ENCODE measurements at places on chromosomes 6 and 20.

DNA sequence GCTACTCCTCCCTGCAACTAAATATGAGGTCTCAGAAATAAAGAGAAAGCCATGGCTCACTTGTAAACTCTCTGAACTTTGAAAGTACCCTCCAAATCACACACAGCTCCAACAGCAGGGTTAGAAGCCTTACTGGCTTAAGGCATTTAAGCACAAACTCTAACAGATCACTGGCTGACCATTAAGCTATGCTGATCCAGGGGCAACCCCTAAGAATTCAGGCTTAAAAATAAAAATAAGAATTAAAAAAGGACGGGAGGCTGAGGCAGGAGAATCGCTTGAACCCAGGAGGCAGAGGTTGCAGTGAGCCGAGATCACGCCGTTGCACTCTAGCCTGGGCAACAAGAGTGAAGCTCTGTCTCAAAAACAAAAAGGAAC is 21.8 kb downstream of the HLA-E start:
- DNase-seq: no peak

DNA sequence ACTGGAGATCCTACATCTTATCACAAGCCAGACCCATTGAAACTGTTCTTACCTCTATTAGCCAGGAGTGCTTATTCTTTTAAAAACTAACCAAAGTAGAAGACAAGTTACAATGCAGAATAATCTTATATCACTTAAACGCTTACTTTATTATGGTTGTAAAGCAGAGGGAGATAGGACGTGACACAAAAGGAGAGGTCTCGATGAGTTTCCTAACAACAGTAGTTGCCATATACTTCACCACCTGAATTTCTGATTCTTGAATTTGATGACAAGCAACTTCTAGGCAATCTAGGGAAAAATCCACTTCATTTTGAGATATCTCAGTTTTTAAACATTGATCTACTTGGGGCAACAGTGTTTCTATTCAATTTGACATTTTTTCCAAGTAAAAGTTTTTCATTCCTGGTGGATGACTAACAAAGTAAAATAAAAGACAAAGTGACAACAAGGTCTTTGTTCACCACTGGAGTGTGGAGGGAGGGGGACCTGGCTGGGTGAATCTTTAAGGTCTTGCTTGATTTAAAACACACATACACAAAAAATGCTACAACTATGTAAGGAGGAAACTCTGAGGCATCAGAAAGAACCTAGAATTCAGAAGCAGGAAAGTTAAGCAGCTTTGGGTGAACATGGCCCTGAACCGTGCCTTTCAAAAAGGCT is 110.9 kb downstream of the SMLR1 start:
- DNase-seq: no peak

GRCh38 chr20:56628873-56629463 is at the start of gene TFAP2C:
TFAP2C (plus strand) TSS chr20:56629306; CDS start chr20:56629545, 239 bp downstream.
- peak; percentile 63 for DNase-seq

GRCh38 chr6:47103931-47104330 is 61.8 kb upstream of the ADGRF1 start:
- peak; percentile 38 for DNase-seq

GRCh38 chr20:32474009-32474716 is 111.0 kb downstream of the NOL4L start:
- no peak for DNase-seq

- DNase-seq: no peak
These were observed 48.1 kb upstream of the MC3R start for GRCh38 chr20:56200456-56200855.

DNA sequence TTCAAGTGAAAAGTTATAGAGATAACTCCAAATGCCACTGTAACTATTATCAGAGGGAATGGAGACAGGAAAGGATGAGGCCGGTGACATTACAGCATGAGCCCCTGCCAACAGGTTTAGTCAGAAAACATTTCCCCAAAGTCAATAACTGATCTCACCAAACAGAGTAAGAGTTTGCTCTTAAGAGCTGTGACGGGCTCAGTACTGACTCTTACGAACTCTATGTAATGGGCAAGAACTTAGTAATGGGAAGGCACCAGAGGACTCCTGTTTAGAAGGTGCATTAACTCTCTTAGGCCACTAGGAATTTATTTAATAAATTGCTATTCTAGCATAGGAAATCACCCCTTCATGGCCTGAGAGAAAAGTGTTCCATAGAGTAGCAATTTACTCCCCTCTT is 76.8 kb downstream of the SAMD5 start:
- no peak for DNase-seq

- DNase-seq: peak; percentile 56
These were observed 20.0 kb upstream of the TRAF3IP2 start for GRCh38 chr6:111625461-111626391.

- DNase-seq: no peak
These were observed 108.1 kb downstream of the RNF144B start for GRCh38 chr6:18495236-18495635.

GRCh38 chr6:4185419-4185818 is 50.0 kb upstream of the ECI2 start:
- DNase-seq: no peak

DNA sequence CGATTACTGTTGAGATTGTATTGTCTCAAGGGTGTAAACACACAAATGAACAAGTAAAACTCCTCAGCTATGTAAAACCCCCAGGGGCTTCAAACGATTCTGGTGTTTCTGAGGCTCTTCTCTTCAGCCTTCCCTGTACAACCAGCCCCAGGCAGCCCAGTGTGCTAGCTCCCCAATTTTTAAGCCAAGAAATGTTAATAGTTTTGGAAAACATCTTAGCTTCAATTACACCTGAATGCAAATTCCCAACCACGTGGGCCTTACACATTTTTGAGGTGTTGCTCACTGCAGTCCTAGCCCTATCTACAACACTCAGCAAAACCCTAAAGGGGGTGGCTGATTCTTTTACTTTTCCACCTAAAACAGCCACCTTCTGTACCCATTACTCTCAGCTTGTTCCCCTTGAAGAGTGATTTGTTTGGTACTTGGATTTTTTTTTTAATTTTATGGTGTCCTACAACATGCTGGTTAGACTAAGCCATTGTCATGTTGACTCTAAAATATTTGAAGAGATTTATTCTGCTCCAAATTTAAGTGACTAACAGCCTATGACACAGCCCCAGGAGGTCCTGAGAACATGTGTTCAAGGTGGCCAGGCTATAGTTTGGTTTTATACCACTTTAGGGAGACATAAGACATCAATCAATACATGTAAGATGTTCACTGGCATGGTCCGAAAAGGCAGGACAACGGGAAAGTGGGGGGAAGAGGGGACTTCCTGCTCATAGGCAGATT is 48.7 kb downstream of the ADAT2 start:
- no peak for DNase-seq

GRCh38 chr6:75368151-75368779 is 83.7 kb upstream of the TMEM30A start:
- DNase-seq: no peak

GRCh38 chr20:62608218-62608565 is 34.1 kb upstream of the SLCO4A1 start:
- DNase-seq: no peak

DNA sequence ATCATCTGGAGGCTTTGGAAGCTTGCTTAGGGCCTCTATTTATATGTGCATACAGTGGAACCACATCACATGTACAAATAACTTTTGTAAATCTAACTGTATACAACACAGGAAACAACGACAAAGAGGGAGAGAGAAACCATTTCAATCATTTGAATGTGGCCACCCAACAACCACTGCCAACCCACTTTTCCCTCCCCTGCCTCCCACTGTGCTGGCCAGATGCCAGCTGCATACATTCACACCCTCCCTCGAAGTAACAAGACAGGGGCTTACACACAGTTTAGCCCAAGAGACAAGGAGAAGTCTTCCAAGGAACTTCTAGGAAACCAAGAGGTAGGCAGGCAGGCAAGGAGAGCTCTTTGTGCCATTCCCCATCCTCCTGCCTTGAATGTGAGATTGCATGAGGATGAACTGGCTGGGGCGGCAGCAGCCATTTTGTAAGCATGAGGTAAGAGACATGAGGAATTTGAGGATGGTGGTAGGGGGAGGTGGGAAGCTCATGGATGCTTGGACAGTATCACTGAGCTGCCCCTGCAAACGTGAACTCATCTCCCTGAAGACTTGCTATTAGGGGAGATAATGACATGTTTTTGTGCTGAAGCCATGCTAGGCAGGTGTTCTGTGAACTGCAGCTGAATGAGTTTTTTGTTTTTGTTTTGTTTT is 18.2 kb downstream of the BMP7 start:
- no peak for DNase-seq

DNA sequence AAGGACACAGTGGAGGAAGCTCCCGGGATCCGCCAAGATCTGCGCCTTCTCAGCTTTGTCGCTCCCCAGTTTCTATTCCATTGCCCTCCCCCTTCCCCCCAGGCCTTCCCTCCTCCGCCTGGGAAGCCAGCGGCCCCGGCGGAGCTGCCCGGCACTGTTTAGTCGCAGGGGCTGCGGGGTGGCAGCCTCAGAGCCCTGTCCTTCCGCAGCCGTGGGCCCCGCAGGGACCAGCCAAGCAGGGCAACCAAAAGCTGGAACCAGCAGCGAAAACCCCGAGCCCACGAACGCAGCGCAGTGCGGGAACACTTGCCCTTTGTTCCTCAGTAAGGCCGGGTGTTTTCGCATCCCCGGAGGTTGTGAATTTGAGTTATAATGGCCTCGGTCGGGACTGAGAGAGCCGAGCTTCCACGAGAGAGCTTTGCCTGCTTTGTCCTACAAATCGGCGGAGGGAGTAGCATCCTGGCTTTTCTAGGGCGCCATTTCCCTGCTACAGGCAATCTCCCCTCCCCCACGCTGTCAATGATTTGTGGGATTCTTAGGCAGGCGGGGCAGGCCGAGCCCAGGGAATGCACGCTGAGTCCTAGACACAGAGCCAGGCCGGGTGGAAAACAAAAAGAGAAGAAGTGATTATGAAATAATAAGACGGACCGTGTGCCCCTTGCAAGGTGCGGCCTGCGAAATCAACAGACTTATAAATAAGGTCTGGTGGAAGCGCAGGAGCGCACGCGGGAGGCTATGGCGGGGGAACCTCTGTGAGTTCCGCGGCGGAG is 4.0 kb upstream of the TUBB2B start:
- peak; percentile 82 for DNase-seq

DNA sequence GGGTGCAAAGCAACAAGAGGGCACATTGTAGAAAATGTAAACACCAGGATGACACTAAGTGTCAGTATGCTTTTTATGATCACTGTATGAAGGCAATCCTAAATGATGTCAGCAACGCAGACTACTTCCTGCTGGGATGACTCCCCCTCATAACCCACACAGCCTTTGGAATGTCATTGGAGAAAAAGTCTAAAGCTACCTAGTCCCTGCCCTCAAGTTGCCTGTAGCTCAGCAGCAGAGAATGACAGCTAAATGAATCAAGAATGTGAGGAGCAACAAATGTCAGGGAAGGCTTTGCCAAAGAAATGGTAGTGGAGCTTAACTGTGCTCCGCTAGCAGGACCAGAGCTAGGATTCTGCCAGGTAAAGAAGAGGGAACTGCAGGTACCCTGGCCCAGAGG is 555.6 kb downstream of the CD83 start:
- DNase-seq: no peak

DNA sequence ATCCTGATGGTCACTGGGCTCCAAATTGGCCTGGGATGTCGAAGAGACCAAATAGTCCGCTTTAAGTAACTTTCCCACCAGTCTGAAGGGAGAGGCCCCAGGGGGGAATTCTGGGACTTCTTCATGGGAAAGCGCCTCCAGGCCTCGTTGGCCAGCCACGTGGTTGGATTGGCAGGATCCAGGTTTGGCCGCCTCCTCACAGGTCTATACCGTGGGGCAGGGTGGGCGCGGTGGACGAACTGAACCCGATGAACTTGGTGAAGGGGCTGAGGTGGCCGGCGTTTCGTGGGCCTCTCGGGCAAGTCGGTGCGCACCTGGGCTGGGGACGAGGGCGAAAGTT is 297 bp downstream of the POM121L2 start:
- DNase-seq: no peak

- no peak for DNase-seq
These were observed 41.6 kb downstream of the C6orf15 start for GRCh38 chr6:31070711-31071197.

GRCh38 chr6:19664878-19665612 is 172.1 kb upstream of the ID4 start:
- DNase-seq: no peak

DNA sequence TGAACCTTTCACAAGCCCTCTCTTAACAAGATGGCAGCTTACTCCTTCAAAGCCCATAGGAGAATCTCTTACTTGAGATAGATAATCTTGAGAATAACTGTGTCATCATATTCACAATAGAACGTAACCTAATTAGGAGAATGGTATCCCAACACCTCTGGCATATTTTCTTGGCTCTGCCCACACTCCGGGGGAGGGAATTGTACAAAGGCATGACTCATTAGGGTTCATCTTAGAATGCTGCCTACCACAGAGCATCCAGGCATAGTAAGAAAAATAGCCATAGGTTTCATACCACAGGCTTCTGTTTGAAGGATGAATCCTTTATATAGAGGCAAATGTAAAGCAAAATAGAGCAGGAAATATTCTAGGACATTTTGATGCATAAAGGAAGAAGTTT is 1100.6 kb upstream of the CITED2 start:
- no peak for DNase-seq

DNA sequence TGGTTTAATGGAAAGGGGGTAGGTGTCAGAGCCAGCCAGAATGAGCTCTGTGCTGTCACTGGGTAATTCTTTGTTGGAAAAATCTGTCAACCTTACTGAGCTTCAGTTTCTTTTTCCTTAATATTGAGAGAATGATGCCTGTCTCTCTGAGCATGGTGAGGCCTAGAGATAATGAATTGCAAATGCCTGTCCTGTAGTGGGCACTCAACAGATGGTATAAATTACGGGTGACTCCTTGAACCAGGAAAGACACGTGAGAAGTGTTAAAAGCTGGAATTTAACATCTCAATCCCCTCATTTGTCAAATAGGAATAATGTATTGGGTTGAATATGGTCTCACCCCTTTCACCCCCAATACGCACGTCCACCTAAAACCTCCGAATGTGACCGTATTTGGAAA is 74.9 kb downstream of the ADTRP start:
- DNase-seq: no peak

- DNase-seq: no peak
These were observed 57.6 kb upstream of the IPCEF1 start for GRCh38 chr6:154414021-154414813.

DNA sequence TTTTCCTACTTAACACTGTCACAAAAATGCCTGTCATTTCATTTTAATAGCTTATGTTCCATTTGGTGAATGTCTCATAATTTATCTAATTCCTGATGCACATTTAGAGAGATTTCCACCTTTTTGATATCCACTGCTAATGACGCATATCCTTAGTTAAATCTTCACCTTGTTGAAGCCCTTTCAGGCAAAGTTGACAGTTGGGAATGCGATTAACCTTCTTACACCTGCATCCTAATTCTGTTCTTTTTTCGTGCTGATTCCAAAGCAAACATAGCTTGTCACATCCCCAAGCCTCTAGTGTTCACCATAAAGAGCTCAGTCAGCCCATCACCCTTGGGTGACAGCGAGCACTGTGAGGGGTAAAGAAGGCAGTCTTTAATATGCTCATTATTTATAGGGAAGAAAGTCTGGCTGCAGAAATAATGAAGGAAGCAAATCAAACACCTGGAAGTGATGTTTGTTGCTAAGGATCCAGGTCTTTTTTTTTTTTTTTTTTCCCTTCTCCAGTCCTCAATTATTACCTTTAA is 205.6 kb downstream of the DTNBP1 start:
- DNase-seq: no peak

Measured in tibial artery (tissue), 4 donors.